ENCODE measurements at places on chromosomes 3 and 15.

DNA sequence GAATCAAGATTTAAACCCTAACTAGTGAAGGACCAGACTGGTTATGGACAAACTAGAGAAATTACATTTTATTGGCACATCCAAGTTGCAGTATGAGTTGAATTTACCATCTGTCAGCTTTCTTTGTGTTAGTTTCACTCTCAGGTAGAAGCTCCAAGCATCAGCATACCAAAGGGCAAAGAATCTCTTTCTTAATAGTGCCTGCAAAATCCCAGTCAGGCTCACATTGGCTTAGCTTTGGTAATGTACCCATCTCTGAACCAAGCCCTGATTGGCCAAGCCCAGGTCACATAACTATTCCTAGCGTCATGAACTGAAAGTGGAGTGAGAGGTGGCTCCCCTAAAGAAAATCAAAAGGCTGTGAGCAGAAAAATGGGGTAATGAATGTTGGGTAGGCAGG lies 66.9 kb downstream of the CCNL1 start:
- no peak for DNase-seq

DNA sequence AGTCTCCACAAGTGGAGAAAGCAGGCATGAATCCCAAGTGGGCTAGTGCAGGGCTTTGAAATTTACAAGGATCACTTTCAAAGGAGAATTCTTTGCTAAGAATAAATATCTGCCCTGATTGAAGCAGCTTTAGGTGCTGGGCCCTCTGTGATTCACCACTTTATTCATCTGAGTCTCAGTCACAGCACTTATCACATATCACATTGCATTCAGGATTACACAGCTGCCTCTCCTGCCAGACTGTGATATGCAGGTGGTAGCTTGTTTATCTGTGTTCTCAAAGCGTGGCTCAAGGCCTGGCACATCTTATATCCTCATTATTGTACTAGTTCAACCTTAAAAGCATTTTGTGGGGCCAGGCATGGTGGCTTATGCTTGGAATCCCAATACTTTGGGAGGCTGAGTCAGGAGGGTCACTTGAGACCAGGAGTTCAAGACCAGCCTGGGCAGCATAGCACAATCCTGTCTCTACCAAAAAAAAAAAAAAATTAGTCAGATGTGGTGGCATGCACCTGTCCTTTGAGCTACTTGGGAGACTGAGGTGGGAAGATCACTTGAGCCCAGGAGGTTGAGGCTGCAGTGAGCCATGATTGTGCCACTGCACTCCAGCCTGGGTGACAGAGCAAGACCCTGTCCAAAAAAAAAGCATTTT lies 156.9 kb upstream of the EIF1B start:
- DNase-seq = no peak

DNA sequence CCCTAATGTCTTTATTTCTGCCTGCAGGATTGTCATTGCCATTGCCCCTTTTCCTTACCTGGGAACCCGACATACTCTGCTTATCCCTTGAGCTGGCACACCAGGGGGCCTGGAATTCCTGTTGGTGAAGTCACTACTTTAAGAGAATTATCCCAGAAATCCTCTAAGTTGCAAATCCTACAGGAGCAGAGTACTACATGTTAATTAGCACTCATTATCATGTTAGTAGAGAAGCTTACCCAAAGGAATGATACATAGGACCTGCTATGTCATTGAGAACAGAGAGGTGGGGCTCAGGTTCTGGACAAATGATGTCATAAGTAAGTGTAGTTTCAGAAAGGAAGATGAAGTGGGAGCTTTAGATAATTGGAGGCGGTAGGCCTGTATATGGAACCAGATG lies 27.4 kb downstream of the SCG5 start:
- DNase-seq = no peak

GRCh38 chr3:61841111-61841845 lies 279.9 kb downstream of the PTPRG start:
- no peak for DNase-seq

DNA sequence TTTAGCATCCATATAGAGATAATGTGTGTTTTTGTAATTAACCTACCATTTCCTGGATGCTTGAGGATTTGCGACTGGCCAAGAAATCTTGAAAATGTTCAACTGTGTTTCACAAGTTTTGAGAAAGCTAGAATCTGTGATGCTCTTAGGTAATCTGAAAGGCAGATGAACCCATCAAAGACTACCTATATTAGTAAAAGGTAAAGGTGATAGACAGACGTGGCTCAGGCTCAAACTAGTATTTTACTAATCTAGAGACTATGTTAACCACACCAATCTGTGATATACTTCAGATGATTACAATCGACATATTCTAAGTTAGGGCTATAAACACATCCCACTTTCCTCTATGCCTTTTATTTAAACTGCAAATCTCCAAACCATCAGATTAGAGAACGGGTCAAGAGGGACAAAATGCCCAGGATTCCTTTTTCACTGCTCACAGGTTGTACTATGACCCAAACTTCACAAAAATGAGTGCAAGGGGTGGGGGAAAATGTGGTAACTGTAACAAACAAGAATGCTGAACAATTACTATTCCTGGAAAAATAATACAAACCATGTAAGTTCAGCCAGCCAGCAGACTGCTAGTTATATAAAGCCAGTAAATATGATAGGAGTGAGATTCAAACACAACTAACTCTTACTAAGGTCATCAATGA lies 295.1 kb downstream of the FOXP1 start:
- no peak for DNase-seq

- no peak for DNase-seq
Observed at GRCh38 chr3:152295806-152296205, 27.1 kb downstream of the MBNL1 start.

- peak; percentile 10 for DNase-seq
Observed at GRCh38 chr3:46406788-46407611, at the start of the genes CCR5AS and CCRL2. Gene CCR5AS (minus strand): TSS chr3:46407066. Gene CCRL2 (plus strand): TSS chr3:46407259. CDS start chr3:46408080, 821 bp downstream.

DNA sequence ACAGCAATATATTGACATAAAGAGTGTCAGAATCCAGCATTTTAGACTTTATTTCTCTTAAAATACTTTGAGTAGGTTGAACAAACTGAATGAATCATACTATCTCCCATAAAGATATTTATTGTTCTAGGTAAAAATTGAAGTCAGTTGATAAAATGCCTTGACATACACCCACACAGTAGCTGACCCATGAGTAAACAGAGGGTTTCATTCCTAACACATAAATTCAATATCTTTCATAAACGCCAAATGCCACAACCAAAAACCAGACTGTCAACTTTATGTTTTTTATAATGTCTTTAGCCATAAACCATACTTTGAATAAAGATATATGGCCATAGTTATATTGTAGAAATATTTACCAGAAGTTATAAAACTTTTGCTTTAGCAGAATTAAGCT lies 742.4 kb downstream of the NAALADL2 start:
- no peak for DNase-seq

DNA sequence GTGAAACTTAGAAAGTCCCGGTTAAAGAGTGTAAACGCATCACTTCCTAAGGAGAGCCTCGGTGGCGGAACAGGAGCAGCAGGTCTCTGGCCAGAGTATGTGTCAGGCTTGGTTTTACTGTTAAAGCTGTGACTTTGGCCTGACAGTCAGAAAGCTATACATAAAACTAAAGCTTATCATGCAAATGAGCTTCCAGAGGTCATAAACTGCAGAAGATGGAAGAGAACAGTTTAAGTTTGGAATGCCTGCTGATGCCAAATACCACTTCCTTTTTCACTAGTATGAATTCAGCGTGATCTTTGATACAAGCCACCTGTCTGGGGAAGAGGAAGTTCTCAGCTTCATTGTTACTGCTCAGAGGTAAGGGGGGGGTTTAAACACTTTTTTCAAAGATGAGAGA lies 125.1 kb upstream of the CTDSPL start:
- DNase-seq = no peak

- DNase-seq = no peak
Observed at GRCh38 chr3:52119099-52119498, 35.1 kb downstream of the POC1A start.

DNA sequence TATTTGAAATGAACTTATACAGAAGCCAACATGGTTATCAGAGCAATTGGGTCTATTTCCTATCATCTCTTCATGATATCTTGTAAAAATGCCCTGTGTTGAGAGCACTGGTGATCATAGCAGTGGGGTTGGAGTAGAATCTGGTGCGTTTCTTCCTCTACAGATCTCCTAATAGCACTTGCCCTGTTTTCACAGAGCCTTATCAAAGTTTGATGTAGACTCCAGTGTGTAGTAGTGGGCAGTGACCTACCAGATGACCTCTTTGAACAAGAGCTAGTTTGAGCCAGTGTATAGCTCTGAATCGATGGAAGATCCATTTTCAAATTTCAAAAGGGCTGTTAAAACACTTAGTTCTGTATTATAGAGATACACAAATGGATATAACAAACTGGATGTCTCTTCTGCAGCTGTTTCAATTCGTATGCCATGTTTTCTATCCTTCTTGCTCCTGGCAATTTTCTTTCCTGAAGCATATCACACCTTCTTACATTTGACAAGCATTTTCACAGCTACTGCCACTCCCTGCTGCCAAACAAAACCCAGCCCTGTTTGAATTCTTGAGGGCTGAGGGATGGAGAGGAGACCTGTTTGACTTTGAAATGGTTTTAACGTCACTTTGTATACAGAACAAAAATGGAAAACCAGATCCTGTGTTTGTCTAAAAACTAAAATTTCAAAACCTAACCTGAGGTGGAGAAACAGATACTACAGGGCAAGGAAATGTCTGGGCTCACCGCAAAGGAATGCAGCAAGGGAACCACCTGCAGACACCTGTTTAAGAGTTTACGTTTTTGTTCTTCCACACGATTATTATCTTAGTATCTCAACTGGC lies 354.5 kb upstream of the TPRG1 start:
- DNase-seq = no peak

- DNase-seq = no peak
Observed at GRCh38 chr15:38549222-38549621, 15.4 kb downstream of the RASGRP1 start.

- no peak for DNase-seq
Observed at GRCh38 chr3:177317247-177317646, 120.0 kb upstream of the TBL1XR1 start.

- no peak for DNase-seq
Observed at GRCh38 chr3:170247875-170248274, 25.7 kb downstream of the PRKCI start.

GRCh38 chr3:30475038-30475808 lies 131.2 kb upstream of the TGFBR2 start:
- DNase-seq = no peak

DNA sequence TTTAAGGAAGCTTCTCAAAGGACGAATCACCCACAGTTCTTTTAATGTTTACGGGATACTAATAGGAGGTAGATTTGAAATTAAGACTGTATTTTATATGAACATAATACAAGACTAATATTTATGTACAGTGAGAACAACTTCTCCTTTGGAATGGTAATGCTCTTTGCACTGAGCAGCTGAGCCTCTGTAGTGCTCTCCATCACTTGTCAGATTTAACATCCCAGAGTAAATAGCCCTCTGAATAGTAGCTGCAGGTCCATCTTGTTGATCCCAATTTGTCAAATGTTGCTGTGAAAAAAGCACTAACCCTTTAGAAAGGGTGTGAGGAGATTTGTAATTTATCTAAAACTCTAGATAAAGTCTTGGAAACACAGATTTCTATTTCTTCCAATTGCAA lies 351.4 kb upstream of the KCNMB2 start:
- DNase-seq = no peak

GRCh38 chr15:97076011-97076410 lies 745.5 kb downstream of the NR2F2 start:
- DNase-seq = no peak

DNA sequence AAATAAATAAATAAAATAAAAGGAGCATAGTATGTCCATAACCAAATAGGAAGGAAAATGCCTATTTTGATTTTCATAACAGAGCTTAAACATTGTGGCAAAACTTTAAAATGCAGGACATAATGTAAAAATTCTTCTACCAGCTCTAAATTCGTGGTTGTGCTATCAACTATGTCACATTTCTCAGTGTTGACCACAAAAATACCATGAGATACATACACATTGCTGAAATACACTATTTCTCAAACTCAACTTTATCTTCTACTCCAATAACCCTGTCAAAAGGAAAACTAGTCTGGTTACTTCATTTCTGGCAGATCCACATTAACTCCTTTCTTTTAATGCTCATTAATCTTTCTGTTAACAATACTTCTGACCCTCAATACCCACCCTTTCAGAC lies 523.2 kb downstream of the FHIT start:
- no peak for DNase-seq

GRCh38 chr3:188594139-188594538 lies 440.2 kb downstream of the LPP start:
- no peak for DNase-seq

DNA sequence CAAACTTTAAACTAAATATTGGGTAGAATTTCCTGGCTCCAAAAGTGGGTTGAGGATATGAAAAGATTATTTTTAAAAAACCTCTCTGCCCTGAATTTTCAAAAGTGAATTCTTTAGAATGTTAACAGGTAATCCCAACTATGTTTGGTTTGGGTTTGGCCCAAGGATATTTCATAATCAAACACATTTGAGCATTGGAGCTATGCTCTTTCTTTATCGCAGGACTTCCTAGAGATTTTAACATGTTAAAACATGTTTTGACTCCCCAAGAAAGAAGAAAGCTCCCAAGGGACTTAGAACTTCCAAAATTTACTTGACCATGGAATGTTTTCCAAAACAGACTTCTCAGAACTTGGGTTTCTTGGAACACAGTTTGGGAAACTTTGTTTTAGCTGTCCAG lies 75.6 kb upstream of the SYNPR start:
- DNase-seq = no peak

- no peak for DNase-seq
Observed at GRCh38 chr3:73791356-73791755, 166.6 kb upstream of the PDZRN3 start.

GRCh38 chr3:111859061-111859973 lies at the start of gene PHLDB2:
Gene PHLDB2 (plus strand): TSS chr3:111859265. CDS start chr3:111884078, 24,813 bp downstream.
- peak; percentile 46 for DNase-seq

DNA sequence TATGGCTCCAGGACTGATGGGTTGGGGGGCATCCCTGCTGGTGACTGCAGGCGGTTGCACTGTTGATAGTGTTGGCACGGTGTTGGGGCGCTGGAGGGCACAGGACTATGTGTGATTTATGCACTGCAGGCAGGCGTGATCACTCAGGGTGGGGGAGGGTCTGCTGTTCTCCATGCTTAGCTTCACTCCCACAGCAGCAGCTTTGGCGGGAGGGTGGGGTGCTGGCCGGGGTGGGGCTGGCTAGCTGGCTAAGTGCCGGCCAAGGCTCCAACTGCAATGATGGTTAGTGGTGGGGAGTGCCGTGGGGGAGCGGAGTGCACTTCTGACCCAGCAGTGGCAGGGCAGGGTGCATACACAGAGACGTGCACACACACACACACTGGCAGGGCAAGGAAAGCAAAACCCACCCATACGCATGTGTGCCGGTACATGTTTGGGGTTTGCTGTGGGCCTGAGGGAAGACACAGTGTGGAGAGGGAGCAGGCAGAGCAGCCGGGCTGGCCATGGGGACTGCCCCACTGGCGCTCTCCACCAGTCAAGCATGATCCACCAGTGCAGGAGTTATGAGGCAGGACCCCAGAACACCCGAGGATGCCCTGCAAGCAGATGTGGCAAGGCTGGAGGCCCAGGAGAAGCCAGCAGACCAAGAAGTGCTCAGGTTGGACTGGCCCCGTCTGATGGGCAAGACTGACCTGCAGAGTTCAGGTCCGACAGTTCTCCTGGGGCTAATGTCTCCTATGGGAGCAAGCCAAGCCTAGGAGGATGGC lies 16.5 kb upstream of the FGF7 start:
- no peak for DNase-seq
